Non-pigmented ciliary epithelial cell (primary cell): ENCODE measurements at places on chromosomes 13 and 19.

GRCh38 chr19:19053508-19054314 lies 10.1 kb upstream of the SLC25A42 start:
- no peak for DNase-seq

- DNase-seq = no peak
Observed at GRCh38 chr19:11617180-11618062, 20.1 kb downstream of the ZNF627 start.

DNA sequence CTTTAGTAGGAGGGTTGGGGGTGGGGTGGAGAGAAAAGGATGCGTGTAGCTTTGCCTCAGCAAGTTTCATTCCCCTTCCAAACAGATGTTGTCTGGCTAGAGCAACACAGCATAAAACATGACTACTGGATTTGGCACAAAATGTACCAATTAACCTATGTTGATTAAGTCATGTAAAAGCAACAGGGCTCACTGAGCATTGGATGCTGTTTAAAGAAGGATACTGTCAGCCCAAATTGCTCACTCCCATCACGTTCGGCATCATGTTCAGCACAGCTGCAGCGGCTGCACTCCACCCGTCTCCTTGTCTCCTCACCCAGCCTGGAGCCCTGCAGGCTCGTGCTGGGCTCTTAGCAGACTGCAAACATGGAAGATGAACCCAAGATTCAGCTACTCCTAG lies 77.5 kb downstream of the DLEU7 start:
- DNase-seq = no peak

- no peak for DNase-seq
Observed at GRCh38 chr13:97327506-97328221, 105.5 kb downstream of the MBNL2 start.

DNA sequence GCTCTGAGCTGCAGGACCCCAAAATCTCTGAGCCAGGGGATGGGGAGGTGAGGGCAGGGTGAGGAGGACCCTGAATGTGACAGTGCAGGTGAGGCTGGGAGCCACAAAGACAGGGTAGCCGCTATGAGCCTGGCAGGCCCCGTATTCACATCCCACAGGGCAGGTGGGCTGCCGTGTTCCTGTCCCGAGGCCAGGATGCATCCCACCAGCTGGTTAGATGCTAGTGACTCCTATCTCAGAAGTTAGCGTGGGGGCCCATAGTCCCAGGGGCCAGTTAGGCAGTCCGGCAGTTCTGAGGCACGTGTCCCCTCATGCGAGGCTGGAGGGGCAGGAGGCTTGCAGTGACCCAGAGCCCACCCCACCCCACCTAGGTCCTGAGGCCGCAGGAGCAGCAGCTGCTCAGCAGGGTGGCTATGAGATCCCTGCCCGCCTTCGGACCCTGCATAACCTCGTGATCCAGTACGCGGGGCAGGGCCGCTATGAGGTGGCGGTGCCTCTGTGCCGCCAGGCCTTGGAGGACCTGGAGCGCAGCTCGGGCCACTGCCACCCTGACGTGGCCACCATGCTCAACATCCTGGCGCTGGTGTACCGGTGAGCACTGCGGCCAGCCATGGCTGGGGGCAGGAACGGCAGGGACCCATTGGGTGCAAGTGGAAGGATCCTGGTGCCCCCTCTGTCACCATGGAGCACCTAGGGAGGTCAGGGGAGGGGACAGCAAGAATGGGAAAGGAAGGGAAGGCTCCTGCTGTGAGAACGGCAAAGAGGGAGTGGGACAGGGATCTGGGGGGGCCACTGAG lies 7.2 kb downstream of the KLC3 start:
- DNase-seq = no peak

DNA sequence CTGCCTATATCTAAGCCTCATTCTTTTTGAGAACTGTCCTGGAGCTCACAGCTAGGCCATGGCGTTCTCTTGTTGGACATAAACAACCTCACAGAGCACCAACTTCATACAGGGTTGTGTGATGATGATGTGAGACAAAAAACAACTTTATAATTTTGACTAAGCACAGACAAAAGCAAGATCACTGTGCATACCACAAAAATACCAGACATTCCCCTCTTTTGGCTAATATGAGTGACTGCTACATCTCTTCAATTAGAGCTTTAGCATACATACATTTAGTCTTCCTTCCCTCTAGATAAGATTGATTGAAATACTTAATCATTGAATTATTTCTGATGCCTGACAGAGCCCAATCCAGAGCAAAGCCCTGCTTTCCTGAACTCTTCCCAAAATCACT lies 8.3 kb downstream of the MAB21L1 start:
- DNase-seq = no peak

GRCh38 chr13:105948143-105948542 lies 587.3 kb downstream of the EFNB2 start:
- no peak for DNase-seq

DNA sequence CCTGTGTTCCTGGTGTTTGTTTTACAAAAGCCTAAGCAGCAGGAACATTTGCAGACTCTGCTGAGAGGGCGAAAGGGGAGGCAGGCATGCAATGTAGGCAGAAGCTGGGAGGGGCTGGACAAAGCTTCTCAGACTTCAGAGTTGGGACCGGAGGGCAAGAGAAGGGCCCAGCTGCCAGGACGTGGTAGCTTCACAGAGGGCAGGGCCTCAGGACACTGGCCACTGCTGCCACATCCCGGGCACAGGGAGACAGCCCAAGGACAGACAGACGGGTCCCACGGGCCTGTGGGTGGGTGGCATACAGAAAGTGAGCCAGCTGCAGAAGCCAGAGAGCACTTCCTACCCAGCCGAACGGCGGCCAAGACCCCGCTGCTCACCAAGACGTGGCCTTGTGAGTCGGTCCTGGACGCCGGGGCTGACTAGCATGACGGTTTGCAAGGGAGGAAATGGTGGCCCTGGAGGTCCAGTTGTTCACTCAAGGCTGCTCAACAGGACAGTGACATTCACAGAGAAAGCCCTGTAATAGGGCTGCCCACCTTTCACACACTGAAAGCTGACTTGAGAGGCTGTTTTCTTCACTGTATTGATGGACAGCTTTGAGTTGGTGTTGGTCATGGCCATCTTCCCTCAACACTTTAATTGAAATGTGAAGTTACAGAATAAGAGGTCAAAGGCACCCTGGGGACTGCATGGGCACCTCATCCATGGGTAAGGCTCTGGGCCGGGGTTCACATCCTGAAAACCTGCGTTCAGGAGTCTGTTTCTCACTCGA lies 23.7 kb upstream of the TFDP1 start:
- no peak for DNase-seq

DNA sequence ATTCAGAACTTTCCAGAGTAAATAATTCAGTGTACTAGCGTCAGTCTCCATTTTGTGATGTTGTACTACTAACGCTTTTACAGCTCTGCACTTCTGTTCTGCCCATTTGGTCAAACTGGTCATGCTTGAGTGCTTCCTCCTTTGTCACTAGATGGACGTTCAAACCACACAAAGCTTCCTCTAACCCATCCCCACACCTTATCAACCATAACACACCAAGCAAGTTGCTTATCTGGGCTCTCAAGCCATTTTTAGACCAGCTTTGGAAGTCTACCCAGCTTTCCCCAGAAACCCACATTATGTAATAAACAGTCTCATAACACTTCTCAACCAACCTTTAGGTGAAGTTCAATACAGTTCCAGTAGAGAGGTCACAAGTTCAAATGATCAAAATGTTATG lies 2.3 kb upstream of the ZNF347 start:
- no peak for DNase-seq

- DNase-seq = no peak
Observed at GRCh38 chr13:43776006-43776405, 10.8 kb downstream of the ENOX1 start.

GRCh38 chr13:99256709-99257108 lies 1.5 kb downstream of the GPR18 start:
- DNase-seq = peak; percentile 34

DNA sequence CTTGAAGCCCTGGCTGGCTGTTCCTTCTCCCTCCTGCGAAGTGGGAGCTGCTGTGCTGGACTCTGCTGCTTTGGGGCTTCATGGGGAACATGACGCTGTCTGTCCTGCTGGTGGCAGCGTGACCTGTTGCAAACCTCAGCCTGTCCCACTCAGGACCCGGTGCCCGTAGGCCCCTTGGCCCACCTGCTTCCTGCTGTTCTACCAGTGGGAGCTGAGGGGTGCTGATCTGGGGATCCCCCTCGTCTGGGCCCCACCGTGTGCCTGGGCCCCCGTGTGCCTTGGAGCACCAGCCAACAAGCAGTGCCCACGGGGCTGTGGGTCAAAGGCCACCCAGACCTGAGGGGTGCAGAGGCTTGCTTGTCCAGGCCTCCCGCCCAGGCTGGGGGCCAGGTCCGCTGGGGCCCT lies 5.3 kb downstream of the SPPL2B start:
- DNase-seq = no peak

GRCh38 chr19:31338069-31338776 lies 11.0 kb downstream of the TSHZ3 start:
- DNase-seq = no peak

GRCh38 chr13:113272031-113272430 lies 25.0 kb upstream of the LAMP1 start:
- DNase-seq = no peak
